PC-9 (cell line): ENCODE measurements at places on chromosomes 3 and 15.

GRCh38 chr3:110521019-110521418, 550.6 kb upstream of the NECTIN3 start:
- no peak for DNase-seq

- DNase-seq = no peak
Observed at GRCh38 chr3:16697443-16698147, 92.4 kb upstream of the DAZL start.

DNA sequence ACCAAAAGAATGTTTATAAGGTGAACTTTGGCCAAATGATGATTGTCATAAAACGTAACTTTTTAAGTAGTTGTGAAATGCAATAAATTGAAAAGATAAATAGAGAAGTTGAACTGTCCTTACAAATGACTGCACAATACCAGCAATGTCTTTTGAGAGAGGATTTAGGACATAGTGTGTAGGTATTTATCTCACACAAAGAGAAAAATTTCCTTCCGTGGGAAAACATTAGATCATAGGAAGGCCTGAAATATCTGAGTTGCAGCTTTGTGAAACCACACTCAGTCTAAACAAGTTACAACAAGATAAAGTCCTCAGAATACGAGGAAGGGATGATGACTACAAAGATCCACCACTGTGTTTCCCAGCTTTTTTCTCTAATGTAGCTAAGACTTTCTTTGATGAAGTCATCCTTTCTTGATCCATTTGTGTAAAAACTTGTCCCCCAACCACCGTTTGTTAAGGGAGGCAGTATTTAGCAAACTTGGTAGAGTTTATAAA, 16.0 kb downstream of the ROBO2 start:
- no peak for DNase-seq

DNA sequence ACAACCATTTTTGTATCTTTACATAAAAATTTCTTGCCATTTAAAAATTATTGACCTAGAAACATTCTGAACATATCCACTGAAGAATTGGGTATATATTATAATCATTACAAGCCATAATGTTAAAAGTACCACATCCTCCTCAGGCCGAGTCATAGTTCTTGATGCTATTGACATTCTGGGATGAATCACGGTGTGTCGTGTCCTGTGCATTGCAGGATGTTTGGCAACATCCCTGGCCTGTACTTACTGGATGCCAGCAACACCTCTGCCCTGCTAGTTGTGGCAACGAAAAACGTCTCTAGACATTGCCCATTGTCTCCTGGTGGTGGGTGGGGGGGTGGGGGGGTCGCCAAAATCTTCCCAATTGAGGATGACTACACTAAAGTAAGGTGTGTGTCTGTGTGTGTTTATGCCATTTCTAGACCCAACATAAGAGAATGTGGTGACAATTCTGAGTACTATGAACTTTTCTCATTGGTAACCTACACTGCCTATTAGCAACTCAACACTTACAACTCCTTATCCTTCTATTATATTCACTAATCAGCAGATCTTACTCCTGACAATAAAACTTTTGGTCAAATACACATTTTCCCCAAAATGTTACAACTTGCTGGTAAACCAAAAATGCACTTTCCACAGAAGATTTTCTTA, 471.6 kb downstream of the FOXP1 start:
- DNase-seq = peak; percentile 66
